ENCODE measurements at places on chromosomes 6 and 20.

DNA sequence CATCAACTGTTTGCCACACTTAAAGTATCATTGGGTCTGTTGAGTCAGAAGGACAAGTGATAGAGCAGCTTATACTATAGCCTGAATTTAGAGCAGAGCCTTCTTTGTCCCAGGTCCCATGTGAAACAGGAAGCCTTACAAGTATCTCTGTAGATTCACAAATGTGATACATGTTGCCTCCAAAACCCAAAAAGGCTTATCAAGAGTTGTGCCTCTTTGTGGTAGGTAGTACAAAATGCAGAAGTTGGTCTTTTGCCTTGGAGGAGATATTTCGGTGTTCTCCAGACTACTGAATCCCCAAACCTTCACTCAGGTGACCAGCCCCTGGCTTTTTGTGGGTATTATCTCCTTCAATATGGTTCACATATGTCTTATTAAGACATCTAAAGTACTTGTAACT lies 172.8 kb upstream of the PROKR2 start:
- DNase-seq, result no peak

- DNase-seq, result no peak
Measured at GRCh38 chr6:16999491-17000436, 102.1 kb upstream of the STMND1 start.

DNA sequence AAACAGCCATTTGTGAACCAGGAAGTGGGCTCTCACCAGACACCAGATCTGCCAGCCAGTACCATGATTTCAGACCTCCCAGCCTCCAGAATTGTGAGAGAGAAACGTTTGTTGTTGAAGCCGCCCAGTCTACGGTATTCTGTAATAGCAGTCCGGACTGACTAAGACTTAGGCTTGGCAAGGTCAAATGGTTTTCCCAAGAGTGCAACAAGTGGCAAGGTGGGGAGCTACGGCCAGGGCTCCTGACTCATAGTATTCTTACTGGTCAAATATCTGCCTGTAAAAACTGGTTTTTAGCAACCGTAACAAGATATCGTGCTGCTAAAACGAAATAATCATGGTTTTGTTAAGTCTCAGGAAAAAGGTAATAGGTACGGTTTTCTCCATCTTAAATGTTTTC lies 37.8 kb downstream of the MCUR1 start:
- DNase-seq, result no peak

GRCh38 chr6:165684333-165684732 lies 21.3 kb upstream of the PDE10A start:
- no peak for DNase-seq

DNA sequence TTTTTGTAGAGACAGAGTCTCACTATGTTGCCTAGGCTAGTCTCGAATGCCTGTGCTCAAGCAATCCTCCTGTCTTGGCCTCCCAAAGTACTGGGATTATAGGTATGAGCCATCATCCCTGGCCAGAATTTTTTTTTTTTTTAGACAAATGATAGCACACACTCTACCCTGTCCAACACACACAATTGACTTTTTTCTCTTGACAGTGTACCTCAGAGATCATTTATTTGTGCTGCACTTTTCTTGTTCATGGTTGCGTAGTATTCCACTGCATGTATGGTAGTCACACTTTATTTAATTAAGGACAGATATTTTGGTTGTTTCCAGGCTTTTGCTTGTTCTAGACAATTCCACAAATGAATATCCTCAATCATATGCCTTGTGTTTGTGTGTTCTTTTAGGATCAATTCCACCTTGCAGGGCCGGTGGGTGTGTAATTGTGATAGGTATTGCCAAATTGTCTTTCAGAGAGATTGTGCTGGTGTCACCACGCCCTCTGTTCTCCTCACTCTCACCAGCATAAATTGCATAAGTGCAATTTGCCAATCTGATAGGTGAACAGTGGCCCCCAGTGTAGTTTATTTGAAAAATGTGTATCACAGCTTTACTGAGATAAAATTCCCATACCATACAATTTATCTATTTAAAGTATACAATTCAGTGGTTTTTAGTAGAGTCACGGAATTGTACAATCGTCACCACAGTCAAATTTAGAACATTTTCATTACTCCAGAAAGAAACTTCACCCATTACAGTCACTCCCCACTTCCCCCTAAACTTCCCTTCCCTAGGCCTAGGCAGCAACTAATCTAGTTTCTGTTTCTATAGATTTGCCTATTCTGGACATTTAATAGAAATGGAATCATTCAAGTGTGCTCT lies 20.1 kb downstream of the SRC start:
- no peak for DNase-seq

GRCh38 chr6:150610584-150610983 lies 10.9 kb downstream of the PLEKHG1 start:
- DNase-seq, result no peak

DNA sequence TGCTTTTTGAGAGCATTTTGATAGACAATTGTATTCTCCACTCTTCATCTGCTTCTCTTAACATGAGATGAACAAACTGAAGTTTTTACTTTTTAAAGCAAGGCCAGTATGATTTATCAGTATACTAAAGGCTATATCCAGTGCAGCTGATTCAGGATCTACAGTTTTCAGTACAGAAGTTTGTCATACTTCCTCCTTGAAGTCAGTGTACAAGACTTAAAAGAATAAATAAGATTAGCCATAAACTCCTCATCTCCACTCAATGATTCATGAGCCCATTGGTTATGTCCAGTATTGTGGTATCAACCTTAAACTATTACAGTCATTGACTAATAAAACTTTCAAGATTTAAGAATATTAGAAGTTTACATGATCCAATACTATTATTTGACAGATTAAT lies 374.8 kb upstream of the EPHA7 start:
- DNase-seq, result no peak

DNA sequence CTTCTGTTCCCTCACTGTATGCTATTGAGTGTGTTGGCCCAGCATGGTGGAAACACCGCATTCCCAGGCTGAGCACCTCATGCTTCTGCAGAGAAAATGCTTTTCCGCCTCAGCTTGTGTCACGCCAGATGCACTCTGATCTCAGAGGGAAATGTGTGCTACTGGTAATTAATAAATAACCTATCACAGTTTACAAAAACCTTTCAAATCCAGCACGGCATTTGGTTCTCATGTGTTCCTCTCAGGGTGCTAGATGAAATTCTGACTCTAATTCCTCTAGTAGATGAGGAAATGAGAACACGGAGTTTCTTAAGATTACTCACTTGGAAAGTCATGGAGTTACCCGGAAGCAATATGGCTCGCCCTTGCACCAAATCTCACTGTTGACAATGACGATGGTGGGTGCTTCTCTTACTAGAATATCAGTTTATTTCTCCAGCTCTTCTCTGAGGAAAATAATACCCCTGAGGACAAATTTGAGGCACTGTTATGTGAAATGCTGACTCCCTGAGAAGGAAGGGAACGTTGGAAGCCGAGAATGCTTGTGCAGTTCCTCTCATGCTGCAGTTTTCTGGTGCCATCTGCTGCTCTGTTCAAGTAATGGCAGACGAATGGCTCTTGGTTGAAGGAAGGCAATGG lies 116.6 kb downstream of the RNF144B start:
- DNase-seq, result peak; percentile 55

DNA sequence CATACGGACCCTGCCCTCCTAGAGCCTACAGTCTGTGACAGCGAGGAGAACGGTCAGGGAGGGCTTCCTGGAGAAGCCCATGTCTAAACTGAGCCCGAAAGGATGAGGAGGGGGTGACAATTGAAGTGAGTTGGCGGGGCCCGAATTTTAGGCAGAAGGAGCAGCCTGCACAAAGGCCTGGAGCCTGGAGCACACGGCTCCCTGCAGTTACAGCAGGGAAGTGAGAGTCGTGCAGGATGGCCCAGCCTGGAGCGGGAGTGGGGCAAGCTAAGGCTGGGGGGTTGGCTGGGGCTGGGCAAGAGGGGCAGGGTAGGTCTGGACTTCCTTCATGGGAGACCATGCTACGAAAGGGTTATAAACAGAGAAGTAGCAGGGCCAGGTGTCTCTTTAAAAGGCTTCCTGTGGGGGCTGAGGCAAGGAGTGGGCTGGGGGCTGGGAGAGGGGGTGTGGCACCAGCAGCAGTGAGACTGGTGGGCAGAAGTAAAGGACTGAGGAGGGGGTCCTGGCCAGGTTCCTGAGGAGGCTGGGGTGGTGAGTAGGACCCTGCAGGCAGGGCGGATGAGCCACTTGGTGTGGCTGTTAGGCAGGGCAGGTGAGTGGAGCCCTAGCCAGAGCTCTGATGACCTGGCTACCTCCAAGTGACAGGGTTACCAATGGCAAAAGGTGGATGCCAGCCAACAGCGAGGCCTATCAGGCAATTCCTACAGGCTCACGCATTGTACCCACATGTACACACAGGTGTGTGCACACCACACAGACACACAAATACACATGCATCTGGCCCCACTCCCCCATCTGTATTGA lies 119.2 kb downstream of the MRPL14 start:
- DNase-seq, result no peak

GRCh38 chr6:91045161-91045560 lies 458.3 kb upstream of the MAP3K7 start:
- no peak for DNase-seq

GRCh38 chr20:30168025-30168799 lies 1089.3 kb upstream of the DEFB115 start:
- peak; percentile 19 for DNase-seq

- DNase-seq, result peak; percentile 20
Measured at GRCh38 chr6:5325173-5325572, 63.9 kb downstream of the FARS2 start.
